ENCODE measurements at places on chromosomes 3 and 15.

DNA sequence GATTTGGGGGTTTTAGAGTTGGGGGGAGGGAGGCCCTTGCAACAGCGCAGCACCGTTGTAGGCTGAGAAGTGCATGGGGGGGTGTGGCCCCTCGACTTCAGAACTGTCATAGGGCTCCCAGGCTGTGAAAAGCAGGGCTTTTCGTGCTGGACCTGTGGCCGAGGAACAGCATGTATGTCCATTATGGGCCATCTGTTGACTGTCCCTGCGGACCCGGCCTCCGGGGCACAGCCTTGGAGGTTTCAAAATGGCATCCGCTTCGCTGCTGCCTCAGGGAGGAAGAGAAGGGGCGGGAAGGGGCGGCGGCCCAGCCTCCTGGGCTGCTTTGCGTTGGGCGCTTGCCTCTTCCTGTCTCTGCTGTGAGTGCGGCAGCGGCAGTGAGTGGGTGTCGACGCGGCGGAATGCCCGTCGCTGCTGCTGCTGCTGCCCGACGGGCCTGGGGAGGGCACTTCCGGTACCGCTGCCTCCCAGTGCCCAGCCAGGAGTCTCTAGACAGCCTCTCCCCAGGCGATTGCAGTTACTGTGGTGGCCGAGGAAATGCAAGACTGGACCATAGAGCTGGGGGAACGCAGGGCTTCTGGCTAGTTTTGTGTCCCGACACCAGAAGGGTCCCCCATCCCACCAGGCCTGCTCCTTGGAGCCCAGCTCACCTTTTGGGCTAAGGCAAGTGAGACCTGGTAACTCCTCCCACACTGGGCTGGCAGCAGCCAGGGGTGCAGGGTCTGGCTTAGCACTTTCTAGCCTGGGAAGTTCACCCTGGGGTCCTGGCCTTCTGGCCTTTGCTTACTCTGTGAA is 1.9 kb downstream of the GNAI2 start:
- peak; percentile 89 for DNase-seq

DNA sequence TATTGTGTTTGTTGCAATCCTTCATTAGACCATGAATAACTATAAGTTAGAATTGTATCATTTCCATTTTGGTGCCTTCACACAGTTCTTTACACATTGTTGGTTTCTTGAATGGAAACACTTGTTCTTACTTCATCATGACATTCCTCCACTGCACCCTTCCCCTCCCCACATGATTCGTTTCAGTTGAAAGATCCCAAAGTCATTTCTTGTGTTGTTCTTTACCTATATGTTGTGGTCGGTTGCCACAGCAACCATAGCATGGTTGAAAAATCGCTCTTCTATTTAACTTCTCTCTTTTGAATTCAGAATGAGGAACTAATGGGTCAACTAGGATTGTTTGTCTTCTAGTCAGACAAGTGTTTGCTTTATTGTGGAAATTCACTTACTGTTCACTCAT is 103.3 kb downstream of the IL1RAP start:
- no peak for DNase-seq

DNA sequence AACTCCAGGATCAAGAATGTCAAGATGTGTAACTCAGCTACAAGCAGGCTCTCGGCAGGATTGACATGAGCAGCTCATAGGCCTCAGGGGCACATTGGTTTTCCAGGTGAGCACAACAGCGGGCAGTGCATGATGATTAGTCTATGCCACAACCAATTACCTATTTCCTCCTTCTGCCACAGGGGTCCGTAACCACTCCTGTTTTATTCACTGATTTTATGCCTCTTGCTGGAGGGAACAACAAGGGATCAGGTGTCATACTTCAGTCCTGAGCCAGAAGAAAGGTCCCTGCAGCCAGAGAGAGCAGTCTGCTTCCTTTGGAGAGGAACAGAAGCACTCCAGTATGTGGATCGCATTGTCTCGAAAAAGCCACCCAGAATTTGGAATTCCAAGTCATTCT is 35.1 kb upstream of the PTPRG start:
- no peak for DNase-seq

- no peak for DNase-seq
These were observed 24.5 kb upstream of the PSMD6 start for GRCh38 chr3:64047787-64048186.

DNA sequence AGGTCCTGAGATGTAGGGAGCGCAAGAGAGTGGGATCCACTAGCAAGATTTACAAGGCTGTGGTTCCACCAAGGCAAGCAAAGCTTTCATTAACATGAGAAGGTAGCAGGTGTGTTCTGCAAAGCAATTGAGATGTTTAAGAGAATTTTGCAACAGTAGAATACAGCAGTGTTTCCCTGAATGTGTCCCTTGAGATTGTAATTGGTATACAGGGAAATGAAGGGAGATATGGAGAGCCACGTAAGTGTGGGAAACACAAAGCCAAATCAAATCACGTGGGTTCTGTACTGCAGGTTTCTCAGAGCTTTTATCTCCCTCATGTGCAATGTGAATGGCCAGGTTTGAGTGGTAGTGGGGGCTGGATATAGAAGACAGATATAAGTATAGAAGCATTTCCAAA is 67.3 kb downstream of the ATG7 start:
- DNase-seq, result no peak

GRCh38 chr3:130442284-130442683 is 74.7 kb upstream of the COL6A6 start:
- DNase-seq, result no peak

DNA sequence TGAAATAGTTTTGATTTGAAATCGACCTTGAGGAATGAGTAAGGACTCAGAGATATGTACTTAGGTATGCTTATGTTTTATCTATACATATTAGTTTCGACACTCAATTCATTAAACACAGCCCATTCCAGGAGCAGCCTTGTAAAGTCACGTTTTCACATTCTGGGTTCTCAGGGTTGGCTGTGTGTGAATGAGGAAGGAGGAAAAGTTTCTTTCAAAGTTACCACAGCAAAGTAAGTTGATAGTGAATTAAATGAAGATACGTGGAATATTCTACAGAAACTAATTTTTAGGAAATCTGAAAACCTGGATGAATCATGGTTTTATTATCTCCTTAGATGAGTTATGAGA is 133.5 kb downstream of the C3orf38 start:
- no peak for DNase-seq

Data from sciatic nerve (tissue), 2 donors.